ENCODE measurements at places on chromosomes 7 and 10. TPM values are rescaled to one million over a fixed set of nuclear protein-coding genes. Genes with fewer than 3 reads are reported as not detected.

Gene BLVRA
- 21.2 TPM for total RNA-seq

Gene AMPH
- 9.8 TPM for total RNA-seq

GRCh38 chr10:59020502-59020901, 155.9 kb upstream of the PHYHIPL start:
- H3K4me1 ChIP-seq, result peaks cover 8% of the 10 kb centered on the region
- H3K27ac ChIP-seq, result no peak overlapping the region
- peaks cover 10% of the 10 kb centered on the region for H3K27me3 ChIP-seq
- H3K4me3 ChIP-seq, result no peak overlapping the region
- DNase-seq, result no peak
- no peaks in the 10 kb centered on the region for H3K36me3 ChIP-seq

GRCh38 chr7:74430961-74431466, 22.7 kb upstream of the GTF2IRD1 start:
- H3K27me3 ChIP-seq, result no peaks in the 10 kb centered on the region
- peaks cover 18% of the 10 kb centered on the region for H3K4me1 ChIP-seq
- no peaks in the 10 kb centered on the region for H3K36me3 ChIP-seq
- peak overlapping the region; percentile 72 for H3K27ac ChIP-seq
- no peak for DNase-seq
- no peak overlapping the region for H3K4me3 ChIP-seq

Gene PDAP1
- 116 TPM for total RNA-seq

Gene CPN1
- not detected for total RNA-seq

DNA sequence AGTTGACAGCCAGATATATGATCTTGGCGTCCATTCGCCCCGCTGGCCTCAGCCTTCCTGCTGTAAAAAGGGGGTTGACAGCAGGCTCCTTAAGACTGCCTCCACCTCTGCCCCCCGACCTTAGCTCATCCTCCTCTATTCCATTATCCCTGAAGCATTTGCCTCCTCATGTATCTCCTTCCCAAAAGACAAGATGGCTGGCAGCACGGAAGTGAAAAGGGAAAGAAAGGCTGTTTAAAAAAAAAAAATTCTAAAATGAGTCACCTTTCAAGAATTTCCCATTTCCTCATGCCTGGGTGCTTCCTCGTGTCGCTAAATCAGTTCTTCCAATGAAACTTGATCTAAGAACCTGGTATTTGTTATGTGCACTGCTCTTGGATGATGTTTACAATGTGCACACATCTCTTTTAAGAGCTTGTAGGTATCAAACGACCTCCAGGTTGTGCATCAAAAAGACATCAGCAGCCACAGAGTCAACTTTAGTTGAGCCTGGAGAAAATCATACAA, 1.7 kb downstream of the SCRN1 start:
- H3K27ac ChIP-seq, result peak overlapping the region; percentile 93
- peaks cover 26% of the 10 kb centered on the region for H3K4me1 ChIP-seq
- H3K36me3 ChIP-seq, result peaks cover 5% of the 10 kb centered on the region
- peak overlapping the region; percentile 84 for H3K4me3 ChIP-seq

Gene ANKRD7
- total RNA-seq, result not detected

Measured in osteocyte (in vitro differentiated cells).